RPMI7951 (cell line): ENCODE measurements at places on chromosomes 11 and 22.

GRCh38 chr22:38783095-38783615 lies 10.8 kb downstream of the DNAL4 start:
- DNase-seq = no peak

GRCh38 chr11:32012049-32012448 lies 78.8 kb upstream of the RCN1 start:
- no peak for DNase-seq

- no peak for DNase-seq
Observed at GRCh38 chr11:81420668-81421250, 1312.9 kb downstream of the FAM181B start.

GRCh38 chr11:120832481-120833238 lies 191.2 kb upstream of the TBCEL start:
- no peak for DNase-seq

GRCh38 chr11:115201111-115201792 lies 303.0 kb downstream of the CADM1 start:
- peak; percentile 11 for DNase-seq

GRCh38 chr11:32184041-32184722 lies 93.3 kb downstream of the RCN1 start:
- no peak for DNase-seq

DNA sequence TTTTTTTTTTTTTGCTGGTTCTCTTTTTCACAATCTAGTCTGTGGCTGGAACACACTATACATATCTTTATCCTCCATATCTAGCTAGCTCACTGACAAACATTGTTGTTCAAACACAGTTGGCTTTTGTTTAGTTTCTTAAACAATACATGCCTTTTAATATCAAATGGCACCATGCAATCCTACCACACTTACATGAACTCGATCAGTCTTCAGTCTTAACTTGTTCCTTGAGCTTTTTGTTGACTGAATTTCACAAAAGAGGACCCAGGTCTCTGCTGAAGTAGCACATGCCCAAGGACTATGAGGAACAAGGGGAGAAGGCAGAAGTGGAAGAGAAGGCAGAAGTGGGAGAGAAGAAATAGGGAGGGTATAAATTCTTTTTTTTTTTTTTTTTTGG lies 25.5 kb downstream of the TMEM123 start:
- DNase-seq = no peak

- no peak for DNase-seq
Observed at GRCh38 chr11:113817162-113817561, 37.6 kb downstream of the CLDN25 start.

- DNase-seq = no peak
Observed at GRCh38 chr11:35791088-35791958, 128.7 kb downstream of the TRIM44 start.

DNA sequence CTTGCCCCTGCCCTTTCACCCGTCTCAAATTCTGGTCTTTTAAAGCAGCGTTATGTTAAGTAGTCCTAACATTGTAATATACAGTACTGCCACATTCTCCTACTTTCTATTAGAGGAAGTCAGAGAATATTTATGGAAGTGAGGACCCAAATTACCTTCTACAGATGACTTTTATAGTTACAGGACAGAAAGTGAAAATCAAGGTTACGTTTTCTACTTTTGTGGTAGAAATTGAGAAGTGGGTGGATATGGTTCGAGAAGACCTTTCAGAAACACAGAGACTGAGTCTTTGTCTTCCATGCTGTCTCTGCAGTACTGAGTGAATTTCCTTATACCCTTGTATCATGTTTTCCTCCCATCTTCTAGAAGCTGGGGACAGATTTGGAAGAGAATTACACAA lies 17.1 kb downstream of the SC5D start:
- DNase-seq = no peak

- DNase-seq = peak; percentile 69
Observed at GRCh38 chr11:65575568-65576231, at the start of gene EHBP1L1. TSS of gene EHBP1L1 (plus strand) at chr11:65576053. CDS start at chr11:65576303, 250 bp downstream.

- no peak for DNase-seq
Observed at GRCh38 chr11:120597250-120598215, 86.0 kb downstream of the GRIK4 start.

- DNase-seq = no peak
Observed at GRCh38 chr22:48450188-48450825, 1377.4 kb downstream of the BRD1 start.

GRCh38 chr22:24112188-24112587 lies 69.1 kb upstream of the SUSD2 start:
- no peak for DNase-seq

- no peak for DNase-seq
Observed at GRCh38 chr11:118887206-118887605, 3.5 kb downstream of the CXCR5 start.

GRCh38 chr11:67301951-67302516 lies 1.3 kb upstream of the SSH3 start:
- peak; percentile 20 for DNase-seq

DNA sequence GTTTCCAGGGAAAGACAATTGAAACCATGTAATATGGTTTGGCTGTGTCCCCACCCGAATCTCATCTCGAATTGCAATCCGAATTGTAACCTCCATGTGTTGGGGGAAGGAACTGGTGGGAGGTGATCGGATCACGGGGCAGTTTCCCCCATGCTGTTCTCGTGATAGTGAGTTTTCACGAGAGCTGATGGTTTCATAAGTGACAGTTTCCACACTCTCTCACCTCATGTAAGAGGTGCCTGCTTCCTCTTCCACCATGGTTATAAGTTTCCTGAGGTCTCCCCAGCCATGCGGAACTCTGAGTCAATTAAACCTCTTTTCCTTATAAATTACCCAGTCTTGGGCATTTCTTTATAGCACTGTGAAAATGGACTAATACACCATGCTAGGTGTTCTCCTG lies 148.3 kb upstream of the CADM1 start:
- no peak for DNase-seq

GRCh38 chr22:40407831-40408717 lies 37.7 kb downstream of the SGSM3 start:
- no peak for DNase-seq

- DNase-seq = peak; percentile 46
Observed at GRCh38 chr11:117843666-117844484, 19.3 kb upstream of the FXYD2 start.

DNA sequence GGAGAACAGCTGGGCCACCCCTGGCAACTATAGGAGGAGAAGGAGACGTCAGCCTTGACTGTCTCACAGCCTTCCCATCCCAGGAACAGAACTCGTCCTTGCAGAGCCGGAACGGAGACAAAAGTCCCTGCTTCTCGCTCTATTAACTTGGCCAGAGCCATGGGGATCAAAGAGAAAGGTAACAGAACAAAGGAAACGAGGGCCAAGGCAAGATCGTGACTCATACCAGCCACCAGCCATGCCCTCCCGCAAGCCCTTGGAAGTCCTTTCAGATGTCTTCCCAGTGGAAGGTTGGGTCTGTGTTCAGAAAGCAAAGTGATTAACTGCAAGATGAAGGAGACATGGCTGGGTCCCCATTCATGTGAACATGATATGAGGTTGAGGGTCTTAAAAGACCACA lies 64.7 kb downstream of the PDE2A start:
- DNase-seq = peak; percentile 39

- peak; percentile 16 for DNase-seq
Observed at GRCh38 chr22:36136988-36137387, 23.6 kb downstream of the APOL3 start.

GRCh38 chr11:105298630-105299029 lies 159.1 kb upstream of the CARD18 start:
- peak; percentile 1 for DNase-seq

DNA sequence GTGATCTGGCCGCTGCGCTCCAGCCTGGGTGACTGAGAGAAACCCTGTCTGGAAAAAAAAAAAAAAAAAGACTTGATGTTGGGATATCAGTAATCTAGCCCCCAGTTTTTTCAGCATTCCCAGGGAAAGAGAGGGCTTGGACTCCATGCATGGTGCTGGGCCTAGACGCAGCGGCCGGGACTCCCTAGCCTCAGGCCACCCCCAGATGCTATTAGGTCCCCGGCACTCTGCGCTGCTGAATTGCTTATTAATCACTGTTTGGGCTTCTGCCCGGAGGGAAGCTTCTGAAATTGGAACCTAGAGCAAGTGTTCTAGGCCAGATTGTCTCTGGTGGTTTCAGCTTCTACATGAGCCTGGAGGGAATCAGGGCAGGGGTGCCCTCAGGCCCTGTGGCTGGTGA lies 39.0 kb downstream of the SLCO2B1 start:
- no peak for DNase-seq

DNA sequence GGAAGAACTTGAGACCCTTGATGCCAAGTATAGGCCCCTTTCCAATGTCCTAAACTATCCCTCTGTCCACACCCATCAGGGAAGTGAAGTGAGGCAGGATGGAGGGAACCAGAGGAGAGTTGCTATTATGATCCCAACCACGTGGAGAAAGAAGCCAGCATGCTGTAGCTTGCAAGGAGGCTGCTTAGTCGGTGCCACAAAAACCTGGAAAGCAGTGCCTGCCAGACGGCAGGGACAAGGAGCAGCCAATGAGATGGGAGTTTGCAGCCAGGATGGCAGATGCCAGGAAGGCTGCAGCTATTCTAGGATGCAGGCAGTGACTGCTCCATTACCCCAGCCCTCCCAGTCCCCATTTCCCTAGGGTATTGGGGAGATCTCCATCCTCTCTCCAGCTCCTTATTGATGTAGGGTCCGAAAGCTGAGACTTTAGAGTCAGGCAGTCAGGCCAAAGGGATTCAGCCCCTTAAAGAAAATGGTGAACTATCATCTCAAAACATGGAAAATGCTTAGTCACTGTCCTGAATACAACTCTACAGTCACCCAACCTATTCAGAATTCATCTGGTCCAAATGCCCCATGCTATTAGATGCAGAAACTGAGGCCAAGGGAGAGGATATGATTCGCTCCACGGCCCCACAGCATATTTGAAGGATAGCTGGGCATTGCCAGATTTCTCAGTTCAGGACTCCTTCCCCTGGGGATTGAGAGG lies 18.4 kb upstream of the LRRC55 start:
- no peak for DNase-seq

- DNase-seq = no peak
Observed at GRCh38 chr11:8224161-8224591, 39.5 kb downstream of the LMO1 start.

DNA sequence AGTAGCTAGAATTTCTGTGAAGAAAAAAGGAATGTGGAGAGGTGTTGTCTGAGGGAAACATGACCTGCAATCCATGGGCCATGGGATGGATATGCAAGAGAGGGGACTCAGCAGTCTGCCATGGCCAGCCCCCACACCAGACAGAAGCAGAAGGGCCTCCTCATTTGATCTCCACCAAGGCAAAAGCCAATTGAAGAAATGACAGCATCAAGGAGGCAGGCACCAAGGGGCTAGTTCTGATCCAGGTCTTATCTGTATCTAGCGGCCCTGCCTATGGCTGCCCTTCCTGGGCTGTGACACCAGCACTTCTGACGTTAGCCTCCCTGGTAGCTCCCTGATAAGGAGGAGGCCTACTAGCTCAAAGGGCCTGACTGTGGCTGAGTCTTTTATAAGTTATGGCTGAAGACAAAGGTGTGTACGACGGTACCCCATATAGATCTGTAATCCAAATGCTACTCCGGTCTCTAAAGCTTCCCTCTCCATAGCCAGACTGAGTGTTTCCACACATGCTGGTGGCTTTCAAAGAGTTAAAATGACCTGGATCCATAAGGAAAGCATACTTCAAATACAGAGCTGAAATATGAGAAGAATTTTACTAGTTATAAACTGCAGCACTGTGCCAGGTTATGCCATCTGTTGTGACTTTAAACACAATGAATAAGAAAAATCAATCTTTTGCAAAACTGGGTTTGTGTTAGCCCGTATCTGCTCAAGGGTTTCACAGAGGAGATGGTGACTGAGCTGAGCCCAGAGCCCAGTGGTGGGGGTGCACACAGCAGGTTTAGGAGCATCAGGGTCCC lies 34.4 kb downstream of the HIRA start:
- DNase-seq = no peak

DNA sequence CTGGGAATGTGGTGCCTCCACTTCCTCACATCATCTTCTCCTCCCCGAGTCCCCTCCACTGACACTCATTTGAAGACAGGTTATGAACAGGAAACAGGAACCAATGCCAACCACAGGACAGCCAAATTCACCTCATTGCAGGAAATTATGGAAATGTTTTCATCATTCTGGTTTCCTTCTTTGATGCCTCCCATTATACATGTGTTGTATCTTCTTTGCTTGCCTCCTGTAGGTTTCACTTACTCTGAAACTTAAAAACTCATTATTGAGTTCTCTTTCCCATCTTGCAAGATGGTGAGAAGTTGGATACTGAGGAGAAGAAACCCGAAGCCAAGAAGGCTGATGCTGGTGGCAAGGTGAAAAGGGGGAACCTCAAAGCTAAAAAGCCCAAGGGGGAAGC lies 108.5 kb downstream of the PHF21B start:
- no peak for DNase-seq

DNA sequence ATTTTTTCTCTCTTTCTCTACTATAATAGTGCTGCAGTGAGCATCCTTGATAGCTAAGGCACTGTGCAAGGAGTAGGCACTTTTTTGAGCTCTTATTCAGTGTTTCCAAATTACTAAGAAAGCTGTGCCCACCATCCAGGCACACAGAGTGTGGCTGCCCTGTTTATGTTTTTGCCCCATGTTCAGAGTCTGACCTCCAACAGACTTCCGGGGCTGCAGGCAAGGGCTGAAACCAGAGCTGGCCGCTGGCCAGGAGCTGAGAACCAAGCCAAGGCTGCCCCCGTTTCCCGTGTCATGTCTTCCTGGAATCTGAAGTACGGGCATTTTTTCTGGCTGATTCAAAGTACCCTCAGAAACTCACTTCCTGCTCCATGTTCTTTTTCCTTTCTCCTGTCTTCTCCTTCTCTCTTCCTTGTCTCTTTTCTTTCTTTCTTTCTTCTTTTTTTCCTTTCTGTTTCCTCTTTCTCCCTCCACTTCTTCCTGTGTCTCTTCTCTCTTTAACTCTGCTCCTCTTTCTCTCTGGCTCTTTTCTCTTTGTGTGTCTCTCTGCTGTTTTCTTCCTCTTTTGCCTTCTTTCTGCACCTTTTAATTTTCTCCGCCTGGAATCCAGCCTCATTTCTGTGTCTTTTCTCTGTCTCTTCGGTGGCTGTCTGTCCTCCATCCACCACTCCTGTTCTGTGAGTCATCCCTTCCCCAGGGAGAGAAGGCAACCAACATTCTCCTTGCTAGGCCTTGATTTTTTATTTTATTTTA lies 17.0 kb upstream of the KCTD14 start:
- peak; percentile 93 for DNase-seq
